ENCODE measurements at places on chromosomes 4 and X.

DNA sequence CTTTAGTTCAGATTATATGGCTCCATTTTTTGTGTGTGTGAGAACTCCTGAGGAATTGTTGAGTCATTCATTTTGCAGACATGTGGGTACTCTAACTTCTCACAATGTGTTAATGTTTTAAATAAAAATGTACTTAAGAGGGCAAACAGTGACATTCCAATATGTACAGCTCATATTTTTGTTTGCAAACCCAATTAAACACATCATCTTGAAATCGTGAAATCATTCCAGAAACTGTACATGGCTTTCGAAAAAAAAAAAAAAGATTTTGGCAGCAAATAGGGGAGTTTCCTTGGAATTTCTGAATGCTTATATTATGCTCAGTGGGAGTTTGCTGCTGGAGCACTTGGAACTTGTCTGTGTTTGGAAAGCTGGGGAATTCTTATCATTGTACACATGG, 85.0 kb downstream of the HPGD start:
- no peak for DNase-seq

DNA sequence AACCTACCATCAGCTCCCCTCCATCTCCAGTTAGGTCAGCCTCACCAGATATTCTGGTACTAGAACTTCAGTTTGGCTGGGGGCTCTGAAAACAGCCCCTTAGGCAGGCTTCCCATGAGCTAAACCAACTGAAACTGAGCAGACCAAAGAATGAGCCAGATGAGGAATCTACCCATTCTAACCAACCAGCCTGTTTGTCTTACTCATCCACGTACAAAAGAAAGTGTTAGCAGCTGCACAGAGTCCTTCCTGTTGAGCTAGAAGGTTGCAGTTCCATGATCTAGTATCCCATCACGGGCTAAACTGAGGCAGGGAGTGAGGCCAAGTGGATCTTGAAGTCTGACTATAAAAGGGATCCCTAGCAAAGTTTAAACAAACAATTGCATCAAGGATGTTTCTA, 17.5 kb downstream of the MAGEA9B start:
- DNase-seq, result no peak

DNA sequence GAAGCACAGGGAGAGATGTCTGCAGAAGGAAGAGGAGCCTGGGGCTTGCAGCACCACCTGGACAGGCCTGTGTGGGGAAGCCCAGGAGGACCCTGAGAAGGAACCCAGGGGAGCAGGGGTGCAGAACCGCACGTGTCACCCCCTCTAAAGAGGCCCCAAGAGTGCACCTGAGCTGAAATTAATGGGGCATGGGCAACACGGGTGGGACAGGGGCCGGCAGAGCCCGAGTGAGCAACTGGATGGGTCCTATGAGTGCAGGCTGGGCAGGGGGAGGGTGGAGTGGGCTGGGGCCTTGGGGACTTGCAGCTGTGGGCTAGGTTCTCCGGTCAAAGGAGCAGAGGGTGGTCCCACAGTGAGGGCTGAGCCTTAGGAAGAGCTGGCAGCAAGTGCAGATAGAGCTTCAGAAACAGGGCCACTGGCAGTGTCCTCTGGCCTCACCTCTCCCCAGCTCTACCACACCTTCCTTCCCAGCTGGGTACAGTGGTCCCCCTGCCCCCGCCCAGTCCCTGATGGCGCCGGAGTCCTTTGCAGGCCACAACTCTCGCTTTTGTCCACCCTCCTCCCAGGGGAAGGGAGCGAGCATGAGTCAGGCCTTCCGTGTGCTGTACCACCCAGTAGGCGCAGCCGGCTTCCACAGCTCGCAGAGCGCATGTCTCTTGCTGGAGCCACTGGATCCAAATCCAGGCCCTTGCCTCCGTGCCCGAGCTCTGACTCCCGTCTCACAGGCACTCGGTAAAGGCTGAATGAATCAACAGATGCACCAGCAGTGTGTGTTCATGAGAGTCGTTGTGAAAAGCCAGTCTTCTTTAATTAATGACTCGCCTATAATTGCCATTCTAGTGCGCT, 131.6 kb downstream of the HMX1 start:
- DNase-seq, result no peak

DNA sequence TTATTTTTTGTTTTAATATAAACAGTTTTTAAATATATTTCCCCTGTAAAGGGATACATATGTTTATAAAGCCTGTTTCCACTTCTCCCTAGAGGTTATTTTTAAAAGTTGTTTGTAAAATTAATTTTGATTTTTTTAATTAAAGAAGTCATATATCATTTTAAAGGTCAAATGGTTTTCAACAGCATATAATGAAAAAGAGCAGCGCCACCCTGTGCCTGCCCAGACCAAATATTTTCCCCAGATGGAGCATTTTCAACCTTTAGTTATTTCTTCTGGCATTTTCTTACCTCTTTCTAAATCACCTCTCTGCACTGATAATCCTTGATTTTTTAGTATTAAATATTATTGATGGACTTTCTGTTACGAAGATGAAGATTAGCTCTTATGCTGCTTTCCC, 21.0 kb downstream of the MSX1 start:
- DNase-seq, result no peak

GRCh38 chr4:114250439-114250891, 271.0 kb upstream of the ARSJ start:
- DNase-seq, result no peak

- DNase-seq, result no peak
Observed at GRCh38 chr4:7783541-7783940, 156.1 kb downstream of the AFAP1 start.

DNA sequence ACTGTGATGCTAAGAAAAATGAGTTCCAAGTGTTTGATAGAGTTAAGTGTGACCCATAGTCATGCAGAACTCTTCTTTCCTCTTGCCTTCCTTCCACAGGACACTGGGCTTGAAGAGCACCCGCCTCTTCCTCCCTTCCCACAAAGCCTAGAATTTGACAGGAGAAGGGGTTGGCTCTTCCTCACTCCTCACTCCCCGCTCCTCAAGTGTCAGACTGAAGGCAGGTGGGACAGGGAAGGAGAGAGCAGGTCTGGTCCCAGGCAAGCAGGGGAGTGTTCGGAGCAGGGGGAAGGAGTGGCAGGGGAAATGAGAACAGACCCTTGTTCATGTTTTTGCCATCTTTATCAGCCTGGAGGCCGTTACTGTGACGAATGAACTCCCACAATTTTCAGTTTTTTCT, 10.7 kb downstream of the MAGED2 start:
- no peak for DNase-seq

DNA sequence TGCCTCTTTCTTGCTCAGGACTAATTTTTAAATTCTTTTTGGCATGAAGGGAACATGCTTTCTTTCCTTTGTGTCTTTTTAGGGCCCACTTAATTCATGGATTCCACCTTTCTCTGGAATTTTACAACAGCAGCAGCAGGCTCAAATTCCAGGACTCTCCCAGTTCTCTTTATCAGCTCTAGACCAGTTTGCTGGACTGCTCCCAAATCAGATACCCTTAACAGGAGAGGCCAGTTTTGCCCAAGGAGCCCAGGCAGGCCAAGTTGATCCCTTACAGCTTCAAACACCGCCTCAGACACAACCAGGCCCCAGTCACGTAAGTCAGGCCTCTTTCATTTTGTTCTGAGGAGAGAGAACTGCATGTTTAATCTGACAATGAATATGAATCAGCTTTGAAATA, 2.3 kb downstream of the ODAM start:
- no peak for DNase-seq

DNA sequence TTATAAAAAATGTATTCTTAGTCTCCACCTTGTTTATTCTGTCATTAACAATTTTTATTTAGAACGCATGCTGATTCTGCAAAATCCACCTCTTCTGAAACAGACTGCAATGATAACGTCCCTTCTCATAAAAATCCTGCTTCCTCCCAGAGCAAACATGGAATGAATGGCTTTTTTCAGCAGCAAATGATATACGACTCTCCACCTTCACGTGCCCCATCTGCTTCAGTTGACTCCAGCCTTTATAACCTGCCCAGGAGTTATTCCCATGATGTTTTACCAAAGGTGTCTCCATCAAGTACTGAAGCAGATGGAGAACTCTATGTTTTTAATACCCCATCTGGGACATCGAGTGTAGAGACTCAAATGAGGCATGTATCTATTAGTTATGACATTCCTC, 75.6 kb upstream of the SMARCA5 start:
- DNase-seq, result no peak

DNA sequence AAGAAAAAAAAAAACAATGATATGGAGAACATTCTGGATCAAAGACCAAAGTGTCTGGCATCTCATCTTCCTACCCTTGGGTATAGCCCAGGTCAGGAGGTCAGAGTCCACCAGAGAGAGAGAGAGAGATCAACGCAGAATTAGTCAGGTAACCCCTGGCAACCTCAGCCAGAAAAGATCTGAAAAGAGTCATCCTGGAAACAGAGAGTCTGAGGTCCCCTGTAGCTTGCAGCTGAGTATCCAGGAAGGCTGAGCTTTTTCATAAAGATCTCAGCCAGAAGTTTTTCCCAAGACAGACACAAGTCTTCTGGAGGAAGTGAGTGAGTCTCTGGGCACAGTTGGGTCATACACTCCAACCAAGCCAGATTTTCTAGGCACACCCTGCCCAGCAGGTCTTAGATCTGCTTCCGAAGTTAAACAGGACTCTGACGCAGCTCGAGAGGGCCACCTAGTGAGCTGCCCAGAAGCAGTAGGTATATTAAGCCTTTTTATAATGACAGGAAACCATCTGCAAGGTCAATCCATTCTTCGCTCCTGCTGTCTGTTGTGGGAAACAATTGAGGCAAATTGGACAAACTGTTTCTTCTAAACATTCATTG, 35.7 kb downstream of the ACE2 start:
- DNase-seq, result no peak

DNA sequence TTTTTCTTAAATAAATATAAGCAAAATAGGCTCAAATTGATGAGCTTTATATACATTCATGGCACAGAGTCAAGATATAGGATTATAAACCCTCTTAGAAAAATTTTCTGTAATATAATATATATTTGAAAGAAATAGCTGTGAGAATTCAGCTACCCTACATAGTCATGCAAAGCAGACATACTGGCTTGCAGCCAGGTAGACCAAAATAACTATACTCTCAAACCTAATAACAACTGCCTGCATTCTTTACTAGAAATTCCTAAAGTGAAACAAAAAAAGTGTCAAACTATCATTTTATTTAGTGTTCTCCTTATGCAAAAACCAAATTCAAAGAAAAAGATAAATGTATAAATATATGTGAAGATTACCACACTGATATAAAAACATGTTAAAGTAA, 1390.2 kb downstream of the C4orf33 start:
- no peak for DNase-seq

- no peak for DNase-seq
Observed at GRCh38 chr4:5709207-5709575, 832 bp upstream of the EVC2 start.

DNA sequence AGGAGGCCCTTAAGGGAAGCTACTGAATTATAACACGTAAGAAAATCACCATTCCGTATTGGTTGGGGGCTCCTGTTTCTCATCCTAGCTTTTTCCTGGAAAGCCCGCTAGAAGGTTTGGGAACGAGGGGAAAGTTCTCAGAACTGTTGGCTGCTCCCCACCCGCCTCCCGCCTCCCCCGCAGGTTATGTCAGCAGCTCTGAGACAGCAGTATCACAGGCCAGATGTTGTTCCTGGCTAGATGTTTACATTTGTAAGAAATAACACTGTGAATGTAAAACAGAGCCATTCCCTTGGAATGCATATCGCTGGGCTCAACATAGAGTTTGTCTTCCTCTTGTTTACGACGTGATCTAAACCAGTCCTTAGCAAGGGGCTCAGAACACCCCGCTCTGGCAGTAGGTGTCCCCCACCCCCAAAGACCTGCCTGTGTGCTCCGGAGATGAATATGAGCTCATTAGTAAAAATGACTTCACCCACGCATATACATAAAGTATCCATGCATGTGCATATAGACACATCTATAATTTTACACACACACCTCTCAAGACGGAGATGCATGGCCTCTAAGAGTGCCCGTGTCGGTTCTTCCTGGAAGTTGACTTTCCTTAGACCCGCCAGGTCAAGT, 6.9 kb upstream of the MSANTD1 start:
- no peak for DNase-seq

DNA sequence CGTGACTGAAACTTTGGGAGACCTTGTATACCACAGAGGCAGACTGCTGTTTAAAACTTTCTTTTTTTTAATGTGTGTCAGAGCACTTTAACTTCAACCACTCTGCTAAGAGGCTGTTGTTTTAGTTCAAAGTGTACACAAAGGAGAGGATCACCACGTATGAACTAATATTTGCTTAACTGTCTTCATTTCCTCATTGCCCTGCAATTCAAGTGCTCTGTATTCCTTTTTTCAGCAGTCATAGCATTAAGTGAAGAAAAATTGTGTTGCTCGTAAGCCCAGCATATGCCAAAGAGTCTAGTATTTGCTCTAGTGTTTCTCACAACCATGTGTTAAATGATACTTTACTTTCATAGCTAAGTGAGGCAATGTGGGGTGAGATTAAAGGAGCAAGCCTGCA, 63.0 kb upstream of the HHIP start:
- DNase-seq, result no peak

GRCh38 chr4:4480685-4481398, 61.0 kb downstream of the STX18 start:
- DNase-seq, result no peak

- no peak for DNase-seq
Observed at GRCh38 chr4:183561905-183562304, 57.0 kb downstream of the ING2 start.

DNA sequence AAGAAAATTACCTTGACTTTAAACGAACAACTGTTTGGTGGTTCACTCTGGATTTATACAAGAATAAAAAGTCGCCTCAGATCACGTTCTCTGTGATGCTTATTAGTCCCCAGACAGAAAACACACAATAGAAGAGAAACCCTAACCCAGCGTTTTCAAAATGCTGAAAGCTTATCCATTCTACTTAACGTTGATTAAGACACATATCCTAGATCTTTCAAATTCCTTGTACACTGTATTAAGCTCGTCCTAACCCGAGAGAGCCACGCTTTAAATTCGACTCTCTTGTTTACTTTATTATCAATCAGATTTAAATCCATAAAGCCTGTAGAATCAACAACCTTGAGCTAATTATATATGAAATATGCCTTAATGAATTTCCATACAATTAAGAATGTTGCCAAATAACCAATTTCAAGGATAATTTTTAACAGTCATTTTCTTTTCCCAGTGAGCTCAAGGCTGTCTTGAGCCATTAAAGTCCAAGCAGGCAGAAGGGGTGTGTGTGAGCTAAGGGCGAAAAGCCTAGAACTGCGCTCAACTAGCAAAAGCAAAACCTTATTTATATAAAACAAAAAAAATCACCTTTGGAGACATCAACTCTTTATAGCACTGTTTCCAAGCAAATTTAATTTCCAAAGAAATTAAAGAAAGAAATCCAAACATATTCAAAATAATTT, 981 bp upstream of the PITX2 start:
- DNase-seq, result no peak
